ENCODE measurements at places on chromosomes 1 and 21. TPM values are rescaled to one million over a fixed set of nuclear protein-coding genes. Genes with fewer than 3 reads are reported as not detected.

Gene DYNLT5
- total RNA-seq = 12.5 TPM

Gene SMIM12
- total RNA-seq = 54.7 TPM

Gene ANKRD45
- 0.37 TPM for total RNA-seq

Gene OXCT2
- 0.60 TPM for total RNA-seq

Gene NPL
- total RNA-seq = 0.75 TPM

Gene NBPF10
- total RNA-seq = 1.8 TPM

GRCh38 chr1:117541003-117541402, 64.8 kb upstream of the TENT5C start:
- no peak for DNase-seq

DNA sequence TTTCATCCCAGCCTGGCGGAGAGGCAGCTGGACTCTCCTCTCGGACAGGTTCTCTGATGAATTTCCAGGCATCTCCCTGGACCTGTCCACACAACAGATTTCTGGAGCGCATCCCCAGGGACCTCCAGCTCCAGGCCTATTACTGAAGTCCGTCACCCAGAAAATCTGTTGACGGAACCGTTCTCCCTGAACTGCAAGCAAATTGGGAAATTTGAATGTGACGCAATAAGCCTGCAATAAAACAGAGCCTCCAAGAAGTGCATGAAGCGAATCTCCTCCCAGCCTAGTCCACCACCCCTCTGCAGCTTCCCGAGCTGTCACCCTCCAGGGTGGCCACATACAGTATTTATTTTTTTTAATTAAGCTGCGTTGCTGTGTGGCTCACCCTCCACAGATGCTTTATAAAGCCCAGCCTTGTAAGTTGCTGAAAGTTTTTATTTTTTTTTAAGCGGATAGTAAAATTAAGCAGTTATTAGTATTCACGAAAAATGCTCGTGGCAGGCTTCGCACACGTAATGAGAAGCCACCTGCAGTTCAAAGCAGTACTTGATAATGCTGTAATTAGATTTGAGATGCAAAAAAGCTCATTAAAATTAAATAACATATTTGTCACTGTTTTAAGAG, 173.3 kb downstream of the CAMTA1 start:
- no peak for DNase-seq

DNA sequence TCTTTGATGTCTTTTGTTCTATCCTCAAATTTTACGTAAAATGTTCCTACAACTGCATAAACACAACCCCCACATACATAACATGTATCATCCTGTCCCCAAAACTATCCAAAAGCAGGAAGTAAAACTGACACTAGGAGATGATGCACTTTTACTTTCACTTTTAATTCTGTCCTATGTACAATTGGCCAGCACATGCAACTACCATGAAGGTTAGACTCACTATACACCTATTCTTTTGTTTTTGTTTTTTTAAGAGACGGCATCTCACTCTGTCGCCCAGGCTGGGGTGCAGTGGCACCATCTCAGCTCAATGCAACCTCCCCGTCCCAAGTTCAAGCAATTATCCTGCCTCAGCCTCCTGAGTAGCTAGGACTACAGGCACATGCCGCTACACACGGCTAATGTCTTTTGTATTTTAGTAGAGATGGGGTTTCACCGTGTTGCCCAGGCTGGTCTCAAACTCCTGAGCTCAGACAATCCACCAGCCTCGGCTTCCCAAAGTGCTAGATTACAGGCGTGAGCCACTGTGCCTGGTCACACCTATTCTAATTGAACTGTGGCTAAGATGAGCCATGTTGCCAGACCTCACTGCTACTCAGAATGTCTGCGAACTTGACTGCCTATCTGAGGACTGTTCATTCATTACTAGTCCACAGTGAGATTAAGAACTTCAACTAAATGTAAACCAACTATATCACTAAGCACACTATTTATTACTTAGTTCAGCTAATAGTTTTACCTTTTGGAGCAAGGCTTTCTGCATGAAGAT, 48.0 kb downstream of the TOR3A start:
- DNase-seq = peak; percentile 41

DNA sequence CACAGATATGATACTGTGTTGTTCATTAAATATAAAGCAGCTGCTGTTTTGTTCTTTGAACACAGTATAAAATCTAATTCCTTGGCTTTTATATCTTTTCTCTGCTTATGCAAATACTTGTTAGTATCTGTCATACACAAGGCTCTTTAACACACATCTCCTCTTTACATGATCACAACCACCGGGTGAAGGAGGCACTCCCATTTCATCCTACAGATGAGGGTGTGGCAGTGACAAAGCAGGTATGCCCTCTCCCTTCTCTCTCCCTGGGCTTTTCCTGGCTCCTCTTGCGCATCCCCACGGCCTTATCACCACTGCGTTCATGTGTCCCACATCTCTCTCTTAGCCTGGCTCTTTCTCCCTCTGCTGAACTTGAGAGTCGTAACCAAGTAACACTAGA, 38.2 kb downstream of the JUN start:
- DNase-seq = no peak

GRCh38 chr1:184422490-184423233, 35.8 kb downstream of the C1orf21 start:
- DNase-seq = no peak

GRCh38 chr1:29504196-29504595, 267.9 kb downstream of the PTPRU start:
- DNase-seq = no peak

DNA sequence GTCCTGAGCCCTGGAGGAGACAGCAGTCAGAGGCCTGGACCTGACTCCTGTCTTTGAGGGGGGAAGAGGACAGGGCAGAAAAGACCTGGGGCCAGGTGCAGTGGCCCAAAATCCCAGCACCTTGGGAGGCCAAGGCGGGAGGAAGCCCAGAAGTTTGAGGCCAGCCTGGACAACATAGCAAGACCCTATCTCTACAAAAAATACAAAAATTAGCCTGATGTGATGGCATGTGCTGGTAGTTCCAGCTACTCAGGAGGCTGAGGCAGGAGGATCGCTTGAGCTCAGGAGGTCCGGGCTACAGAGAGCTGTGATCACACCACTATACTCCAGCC, 104.5 kb upstream of the ARHGEF16 start:
- no peak for DNase-seq

DNA sequence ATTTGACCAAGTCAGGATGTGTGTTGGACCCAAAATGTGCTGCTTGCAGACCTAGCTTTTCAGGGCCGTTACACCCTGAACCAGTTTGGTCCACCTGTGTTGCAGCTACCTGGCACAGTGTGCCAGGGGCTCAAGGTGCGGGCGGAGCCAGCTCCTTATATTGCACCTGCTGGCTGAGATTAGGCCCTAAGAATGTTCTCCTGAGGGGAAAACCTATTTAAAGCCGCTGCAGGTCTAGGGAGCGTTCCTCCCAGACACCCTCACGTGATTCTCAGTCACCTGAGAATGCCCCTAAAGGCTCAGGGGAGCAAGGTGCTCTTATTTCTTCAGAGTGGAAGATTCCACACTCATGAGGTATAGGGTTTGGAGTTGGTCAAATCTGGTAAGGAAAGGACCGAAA, 12.0 kb downstream of the GSTM3 start:
- DNase-seq = no peak

DNA sequence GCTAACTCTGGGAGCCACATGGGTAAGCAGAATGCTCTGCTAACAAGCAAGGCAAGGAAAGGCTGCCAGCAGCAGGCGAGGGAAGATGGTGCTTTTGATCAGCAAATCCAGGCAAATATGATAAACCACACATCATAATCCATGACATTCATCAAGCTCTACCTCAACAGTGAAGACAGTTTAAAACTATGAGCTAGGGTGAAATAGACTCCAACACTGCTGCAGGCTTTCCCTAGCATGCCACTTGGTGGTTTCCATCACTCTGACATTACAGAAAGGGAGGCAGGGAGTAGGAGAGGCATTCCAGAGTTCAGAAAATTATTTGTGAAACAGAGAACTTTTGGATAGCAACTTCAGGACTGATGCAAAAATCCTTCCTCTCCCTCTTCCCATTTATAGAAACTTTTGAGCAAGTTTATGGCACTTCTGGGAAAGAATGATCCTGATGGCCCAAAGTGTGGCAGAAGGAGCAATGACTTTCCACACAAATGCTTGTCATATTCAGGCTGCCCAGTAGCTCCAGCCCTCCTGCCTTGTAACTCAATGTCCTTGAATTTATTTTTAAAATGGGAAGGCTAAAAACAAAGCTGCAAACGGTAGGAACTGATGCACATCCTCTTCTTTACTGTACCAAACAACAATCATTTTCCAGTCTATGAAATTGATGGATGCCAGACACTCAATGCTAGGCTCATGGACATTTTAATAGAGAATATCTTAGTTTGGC, 70.8 kb downstream of the SMYD2 start:
- DNase-seq = no peak

GRCh38 chr1:52139817-52140540, 1.9 kb upstream of the ZFYVE9 start:
- peak; percentile 93 for DNase-seq

GRCh38 chr1:8214501-8215173, 103.3 kb upstream of the SLC45A1 start:
- no peak for DNase-seq

DNA sequence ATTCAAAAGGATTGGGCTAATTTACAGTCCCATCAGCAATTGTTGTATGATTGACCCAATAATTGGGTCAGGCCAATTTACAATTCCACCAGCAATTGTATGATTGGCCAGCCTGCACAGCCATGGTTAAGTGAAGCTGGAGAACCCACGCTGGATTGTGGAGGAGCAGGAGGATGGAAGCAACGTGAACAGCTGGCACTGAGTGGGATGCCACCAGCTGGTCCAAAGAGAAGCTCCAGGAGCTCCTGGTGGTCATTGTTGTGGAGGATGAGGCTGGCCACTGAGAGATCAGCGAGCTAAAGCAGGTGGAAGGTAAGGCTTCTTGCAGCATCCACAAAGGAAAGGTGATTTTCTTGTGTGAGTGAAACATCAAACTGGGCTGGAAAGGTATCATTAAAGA, 23.2 kb upstream of the EFCAB14 start:
- DNase-seq = no peak

- DNase-seq = peak; percentile 66
These were observed 21.8 kb downstream of the EYA3 start for GRCh38 chr1:28066393-28067154.

- DNase-seq = no peak
These were observed 144.5 kb upstream of the SMYD2 start for GRCh38 chr1:214136324-214136919.

DNA sequence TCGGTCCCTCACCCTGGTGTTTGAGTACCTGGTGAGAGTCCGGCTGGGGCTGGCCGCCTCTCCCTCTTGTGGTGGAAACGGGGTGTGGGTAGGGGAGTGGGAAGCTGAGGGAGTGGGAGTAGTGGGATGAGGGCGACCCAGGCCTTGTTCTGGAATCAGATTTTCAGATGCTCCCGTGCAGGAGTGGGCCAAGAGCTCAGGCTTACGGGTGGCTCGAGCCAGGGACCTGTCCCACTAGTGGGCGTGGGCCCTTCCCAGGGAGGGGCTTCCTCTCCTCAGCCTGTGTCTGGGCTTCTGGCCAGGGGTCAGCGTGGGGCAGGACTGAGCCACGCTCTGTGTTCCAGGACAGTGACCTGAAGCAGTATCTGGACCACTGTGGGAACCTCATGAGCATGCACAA, 22.0 kb downstream of the CDK18 start:
- DNase-seq = no peak

- DNase-seq = no peak
These were observed 6.4 kb downstream of the C1orf116 start for GRCh38 chr1:207026104-207026534.

GRCh38 chr1:66095190-66095589, 302.5 kb downstream of the PDE4B start:
- no peak for DNase-seq

- no peak for DNase-seq
These were observed 149.8 kb downstream of the ZNF648 start for GRCh38 chr1:181911715-181912114.

DNA sequence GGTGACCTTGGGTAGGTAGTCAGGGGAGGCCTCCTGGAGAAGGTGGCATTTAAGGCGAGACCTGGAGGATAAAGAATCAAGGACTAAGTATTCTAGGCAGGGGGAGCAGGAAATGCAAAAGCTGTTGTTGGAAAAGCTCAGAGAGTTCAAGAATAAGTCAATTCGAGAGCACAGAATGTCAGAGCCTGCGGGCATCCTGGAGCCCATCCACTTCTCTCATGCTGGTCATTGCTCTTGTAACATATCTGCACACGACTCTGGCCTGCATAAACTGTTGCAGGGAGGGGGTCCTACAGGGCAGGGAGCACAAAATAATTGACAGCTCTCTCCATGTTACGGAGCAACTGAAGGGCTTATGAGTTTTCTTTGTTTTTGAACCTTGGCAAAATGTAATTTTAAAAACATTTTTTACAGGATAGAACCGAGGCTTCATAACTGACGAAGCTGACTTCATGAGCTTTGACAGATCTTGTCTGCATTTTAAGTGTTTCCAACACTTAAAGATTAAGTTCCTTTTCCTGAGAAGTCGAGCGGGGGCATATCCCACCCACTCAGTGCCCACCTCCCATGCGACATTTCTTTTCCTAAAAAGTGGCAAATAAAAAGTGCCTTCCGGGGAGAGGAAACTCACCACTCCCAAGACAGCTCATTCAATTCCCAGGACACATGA, 4.2 kb downstream of the PLA2G5 start:
- DNase-seq = no peak

GRCh38 chr1:204128964-204129896, 22.6 kb downstream of the ETNK2 start:
- DNase-seq = peak; percentile 66

DNA sequence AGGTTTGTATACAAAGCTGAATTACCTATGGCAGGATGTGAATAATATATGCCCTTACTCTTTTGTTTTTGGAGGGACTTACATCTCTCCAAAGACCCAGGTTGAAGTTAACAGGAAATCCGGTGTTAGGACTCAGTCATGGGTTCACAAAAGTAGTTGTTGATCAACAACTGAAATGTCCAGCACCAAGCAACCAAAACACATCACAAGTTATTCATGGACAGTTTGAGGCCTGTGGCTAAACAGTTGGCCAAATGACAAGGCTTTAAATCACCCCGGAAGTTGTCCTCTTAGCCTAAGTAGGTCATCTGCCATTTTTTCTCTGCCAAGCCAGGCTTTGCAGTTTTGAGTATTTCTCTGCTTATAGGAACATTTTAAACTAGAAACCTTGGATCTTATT, 89.9 kb downstream of the CD247 start:
- no peak for DNase-seq

DNA sequence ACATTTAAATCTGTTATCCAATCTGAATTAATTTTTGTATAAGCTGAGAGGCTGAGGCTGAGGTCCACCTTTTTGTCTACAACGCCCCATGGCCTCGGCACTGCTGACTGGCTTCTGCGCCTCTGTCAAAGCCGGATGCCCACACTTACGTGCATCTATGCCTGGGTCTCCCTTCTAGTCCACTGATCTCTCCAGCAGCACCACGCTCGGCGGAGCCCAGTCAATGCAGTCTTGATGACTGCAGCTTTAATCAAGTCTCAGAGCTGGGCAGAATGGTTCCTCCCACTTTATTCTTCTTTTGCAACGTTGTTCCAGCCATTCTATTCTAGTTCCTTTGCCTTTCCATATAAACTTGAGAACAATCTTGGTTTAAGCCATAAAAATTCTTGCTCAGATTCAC, 9.4 kb downstream of the PRDM15 start:
- no peak for DNase-seq

- DNase-seq = no peak
These were observed 544 bp downstream of the PPM1J start for GRCh38 chr1:112714313-112715263.

Data from endothelial cell of umbilical vein (primary cell).